ENCODE measurements at places on chromosomes 3 and 15.
A peak's percentile ranks its signal among the peaks of the same experiment; 100 is the strongest.

DNA sequence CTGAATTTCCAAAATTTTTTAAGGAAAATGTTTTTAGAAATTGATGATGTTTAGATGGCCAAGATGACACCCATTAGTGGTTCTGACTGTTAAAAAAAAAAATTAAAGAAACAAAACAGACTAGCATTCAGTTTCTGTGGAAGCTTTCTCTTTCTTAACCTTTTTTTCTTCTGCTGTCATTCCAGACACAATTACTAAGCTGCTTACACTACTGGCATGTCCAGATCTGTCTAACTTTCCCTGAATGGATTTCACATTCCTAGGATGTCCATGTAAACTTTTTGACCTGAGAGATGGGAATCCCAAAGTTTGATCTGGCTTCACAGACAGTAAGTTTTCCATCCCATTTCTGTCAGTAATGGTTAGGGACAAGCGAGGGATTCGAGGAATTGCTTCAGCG is 10.3 kb upstream of the MTMR10 start:
- DNase-seq, result no peak

DNA sequence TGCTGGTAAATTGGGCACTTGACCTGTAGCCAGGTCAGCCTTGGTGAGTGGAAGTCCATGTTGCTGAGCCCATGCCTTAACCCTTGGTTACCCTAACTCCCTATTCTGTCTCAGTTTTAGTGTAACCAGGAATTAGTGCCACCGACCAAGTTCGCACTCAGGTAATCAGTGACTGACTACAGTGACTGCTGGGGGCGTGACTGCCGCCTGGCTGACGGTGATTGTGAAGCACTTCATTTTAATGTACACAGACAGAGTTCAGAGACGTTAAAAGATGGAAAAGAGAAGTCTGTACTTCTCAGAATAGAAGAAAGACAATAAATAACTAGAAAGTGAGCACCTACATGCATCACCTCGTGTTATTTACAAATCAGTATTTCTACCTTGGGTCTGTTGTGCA is 17.3 kb downstream of the CFAP161 start:
- no peak for DNase-seq

GRCh38 chr3:183532620-183533411 is 22.7 kb downstream of the KLHL6 start:
- DNase-seq, result no peak

GRCh38 chr3:66723231-66723630 is 222.4 kb upstream of the LRIG1 start:
- DNase-seq, result no peak

DNA sequence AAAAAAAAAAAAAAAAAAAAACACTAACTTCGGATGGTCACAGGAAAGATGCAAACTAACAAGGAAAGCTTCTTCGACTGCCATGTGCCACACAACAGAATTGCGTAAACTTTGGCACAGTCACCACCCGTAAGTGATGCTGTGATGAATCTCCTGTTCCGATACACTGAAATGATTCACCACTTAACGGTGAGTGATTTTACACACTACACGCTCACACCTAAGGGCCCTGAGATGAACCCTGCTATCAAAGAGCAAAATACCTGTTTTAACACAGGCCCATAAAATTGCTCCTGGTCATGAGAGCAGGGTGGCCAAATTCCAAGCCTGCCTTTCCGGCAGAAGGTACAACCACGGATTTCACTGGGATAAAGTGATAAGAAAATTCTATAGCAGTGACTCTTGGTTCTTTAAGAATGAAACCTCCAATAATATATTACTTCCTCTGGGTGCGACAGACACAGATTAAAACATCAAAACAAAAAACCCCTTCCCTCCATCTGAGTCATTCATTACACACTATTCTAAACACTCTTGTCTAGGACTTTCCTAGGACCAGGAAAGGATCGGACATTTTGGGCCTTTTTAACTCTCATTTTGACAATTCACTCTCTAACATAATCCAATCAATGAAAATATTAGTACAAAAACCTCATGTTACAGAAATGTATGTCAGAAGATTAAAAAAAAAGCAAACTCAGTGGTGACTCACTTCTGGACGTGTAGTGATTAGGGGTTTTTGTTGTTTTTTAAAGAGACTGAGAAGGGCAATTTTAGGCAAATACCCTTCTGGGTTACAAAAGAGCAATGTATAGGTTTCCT is 28.3 kb downstream of the LRIG1 start:
- no peak for DNase-seq

DNA sequence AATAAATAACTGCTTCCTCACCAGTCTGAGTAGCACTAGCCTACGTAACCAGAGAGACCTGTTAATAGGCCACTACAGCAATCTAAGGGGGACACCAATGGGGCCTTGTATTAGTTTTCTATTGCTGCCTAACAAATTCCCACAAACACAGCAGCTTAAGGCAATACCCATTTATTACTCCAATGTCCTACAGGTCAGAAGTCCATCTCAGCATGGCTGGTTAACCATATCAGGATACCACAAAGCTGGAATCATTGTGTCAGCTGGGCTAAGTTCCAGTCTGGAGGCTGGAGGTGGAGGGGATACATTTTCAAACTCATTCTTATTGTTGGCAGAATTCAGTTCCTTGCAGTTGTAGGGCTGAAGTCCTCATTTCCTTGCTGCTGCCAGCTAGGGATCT is 331.9 kb downstream of the ULK4 start:
- no peak for DNase-seq

DNA sequence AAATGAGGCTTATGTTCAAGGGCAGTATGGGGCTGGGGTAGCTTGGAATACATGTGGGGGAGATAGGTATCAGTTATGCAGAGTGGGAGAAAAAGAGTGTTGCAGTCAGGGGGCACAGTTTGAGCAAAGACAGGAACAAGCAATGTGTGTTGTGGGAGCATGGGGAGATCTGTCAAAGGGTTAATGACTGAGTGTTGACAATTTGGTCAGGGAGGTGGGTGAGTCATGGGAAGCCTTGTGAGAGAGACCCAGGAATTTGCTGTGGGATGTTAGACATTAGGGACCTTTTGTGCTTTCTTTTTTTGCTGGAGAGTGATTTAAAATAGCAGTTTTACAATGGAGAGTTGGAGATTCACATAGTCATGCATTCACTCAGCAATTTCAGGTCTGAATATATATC is 221.6 kb upstream of the NR2E3 start:
- no peak for DNase-seq

DNA sequence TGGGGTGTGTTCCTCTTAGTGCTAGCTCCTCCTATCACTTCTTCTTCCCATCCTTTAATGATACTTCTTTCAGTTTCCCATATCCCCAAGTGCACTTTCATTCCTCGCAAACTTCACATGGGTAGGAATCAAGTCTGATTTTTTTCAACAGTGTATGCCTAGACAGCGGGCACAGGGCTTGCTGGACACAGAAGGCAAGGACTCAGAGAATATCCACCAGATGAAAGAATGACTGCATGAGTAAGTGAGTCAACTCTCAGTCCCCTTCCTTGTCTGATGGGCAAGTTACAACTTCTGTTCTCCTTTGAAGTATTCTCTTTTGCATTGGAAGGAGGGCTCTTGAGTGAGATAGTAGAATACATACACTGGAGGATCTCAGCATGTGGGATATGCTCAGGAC is 3.1 kb upstream of the SQOR start:
- DNase-seq, result no peak

DNA sequence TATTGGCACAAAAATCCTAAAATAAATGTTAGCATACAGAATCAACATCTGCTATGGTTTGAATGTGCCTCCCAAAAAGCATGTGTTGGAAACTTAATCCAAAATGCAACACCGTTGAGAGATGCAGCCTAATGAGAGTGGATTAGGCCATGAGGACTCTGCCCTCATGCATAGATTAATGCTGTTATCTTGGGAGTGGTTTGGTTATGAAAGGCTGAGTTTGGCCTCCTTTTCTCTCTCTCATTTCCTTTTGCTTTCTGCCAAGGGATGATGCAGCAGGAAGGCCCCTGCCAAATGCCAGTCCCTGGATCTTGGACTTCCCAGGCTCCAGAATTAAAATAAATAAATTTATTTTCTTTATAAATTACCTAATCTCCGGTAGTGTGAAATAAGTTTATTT is 49.4 kb downstream of the SYNM start:
- no peak for DNase-seq

DNA sequence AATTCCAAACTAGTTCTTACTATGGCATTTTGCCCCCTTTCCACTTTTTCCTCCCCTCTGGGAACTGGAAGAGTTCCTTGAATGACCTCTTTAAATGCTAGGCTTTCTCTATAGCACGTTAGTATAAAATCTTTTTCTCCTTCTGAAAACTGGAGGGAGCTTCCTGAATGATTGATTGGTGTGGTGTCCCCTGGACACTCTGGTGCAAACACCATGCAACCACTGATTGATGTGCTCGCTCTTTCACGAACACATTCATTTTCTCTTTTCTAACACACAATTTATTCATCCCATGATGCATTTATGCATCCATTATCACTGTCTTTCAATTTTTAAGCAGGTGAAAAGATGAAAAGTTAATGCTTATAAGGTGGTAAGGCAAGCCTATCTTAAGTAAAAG is 159.1 kb upstream of the NANOGP8 start:
- no peak for DNase-seq

GRCh38 chr3:169118666-169119370 is 544.7 kb downstream of the MECOM start:
- DNase-seq, result no peak

- DNase-seq, result no peak
Observed at GRCh38 chr3:156721687-156722618, 47.6 kb downstream of the TIPARP start.

DNA sequence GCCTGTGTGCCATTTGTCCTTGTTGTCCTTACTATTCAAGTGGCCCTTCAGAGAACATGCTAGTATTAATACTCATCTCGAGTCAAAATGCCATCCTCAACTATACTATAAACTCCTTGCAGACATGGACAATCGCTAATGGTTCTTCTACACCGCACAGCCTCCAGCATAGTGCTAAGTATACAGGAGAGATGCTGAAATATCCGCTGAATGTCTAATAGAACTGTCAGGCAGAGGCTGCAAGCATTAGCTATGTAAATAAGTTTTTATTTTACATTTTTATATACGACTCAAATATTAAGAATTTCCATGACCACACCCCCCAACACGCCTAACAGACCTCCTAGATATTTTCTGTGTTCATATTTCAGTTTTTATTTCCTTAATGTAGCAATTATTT is 39.4 kb downstream of the AAGAB start:
- DNase-seq, result no peak

GRCh38 chr3:148433665-148434064 is 264.0 kb upstream of the AGTR1 start:
- DNase-seq, result no peak

- DNase-seq, result no peak
Observed at GRCh38 chr15:77831986-77832385, 199.3 kb upstream of the LINGO1 start.

DNA sequence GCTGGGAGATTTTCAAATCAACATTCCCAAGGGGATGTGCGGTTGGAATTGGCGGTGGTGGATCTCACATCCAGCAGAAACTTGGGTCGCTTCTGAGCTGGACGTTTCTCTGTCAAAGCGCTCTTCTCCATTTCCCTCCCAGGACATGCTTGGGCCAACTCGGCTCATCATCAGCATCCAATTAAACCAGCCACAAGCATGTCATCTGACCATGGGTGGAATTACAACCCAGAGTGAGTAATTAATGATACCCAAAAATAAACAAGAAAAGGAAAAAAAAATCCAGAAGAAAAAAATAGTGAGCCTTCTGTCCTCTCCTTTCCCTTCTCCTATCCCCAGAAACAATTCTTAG is 111.2 kb downstream of the XXYLT1 start:
- no peak for DNase-seq

GRCh38 chr15:74200412-74200815 is 2.2 kb downstream of the STRA6 start:
- no peak for DNase-seq

GRCh38 chr3:194816748-194817591 is 131.3 kb downstream of the FAM43A start:
- no peak for DNase-seq

- DNase-seq, result no peak
Observed at GRCh38 chr15:90412356-90413194, 24.5 kb downstream of the IQGAP1 start.

DNA sequence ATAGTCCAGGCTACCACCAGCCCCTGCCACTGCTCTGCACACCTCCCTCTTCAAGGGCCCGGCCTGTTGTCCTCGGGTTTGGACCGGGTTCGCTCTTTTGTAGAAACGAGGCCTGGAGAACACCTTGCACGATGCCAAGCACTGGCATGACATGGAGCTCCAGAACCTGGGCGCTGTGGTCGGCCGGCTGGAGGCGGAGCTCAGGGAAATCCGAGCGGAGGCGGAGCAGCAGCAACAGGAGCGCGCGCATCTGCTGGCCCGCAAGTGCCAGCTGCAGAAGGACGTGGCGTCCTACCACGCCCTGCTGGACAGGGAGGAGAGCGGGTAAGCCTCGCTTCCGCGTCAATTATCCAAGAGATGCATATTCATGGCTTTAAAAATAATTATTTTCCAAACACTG is 72.4 kb downstream of the BFSP2 start:
- DNase-seq, result no peak

GRCh38 chr3:78571486-78571885 is 1196.3 kb downstream of the ROBO1 start:
- DNase-seq, result no peak

DNA sequence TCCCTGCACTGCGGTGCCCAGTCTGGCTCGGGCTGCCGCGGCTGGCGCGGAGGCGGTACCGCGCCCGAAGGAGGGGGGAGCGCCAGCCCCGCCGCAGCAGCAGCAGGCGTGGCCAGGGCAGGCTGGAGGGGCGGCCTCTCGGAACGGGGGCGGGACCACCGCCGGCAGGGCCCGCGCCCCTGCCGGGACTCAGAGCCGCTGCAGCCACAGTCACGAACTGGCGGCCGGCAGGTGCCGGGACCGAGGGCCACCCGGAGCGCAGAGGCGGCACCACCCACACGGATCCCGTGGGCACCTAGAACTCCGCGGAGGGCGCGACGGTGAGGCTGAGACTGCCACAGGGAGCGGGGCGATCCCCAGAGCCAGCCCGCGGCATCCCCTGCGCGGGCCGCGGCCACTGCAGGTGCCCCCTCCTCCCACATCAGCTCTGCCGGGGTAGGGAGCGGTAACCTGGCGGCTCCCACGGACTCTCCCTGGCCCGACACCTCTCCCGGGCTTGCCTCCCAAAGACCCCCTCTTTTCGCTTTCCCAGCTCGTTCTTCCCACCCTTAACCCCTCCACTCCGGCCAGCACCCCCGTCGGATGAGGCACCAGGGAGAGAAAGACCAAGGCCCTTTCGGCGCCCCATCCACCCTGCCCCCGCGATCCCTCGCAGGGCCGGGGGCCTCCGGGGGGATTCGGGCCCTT is at the start of gene VWA5B2:
TSS of gene VWA5B2 (plus strand) at position 192 of the 687 bp plus-strand sequence. CDS start 944 bp downstream, outside the sequence.
- DNase-seq, result peak; percentile 50

GRCh38 chr3:171797873-171798272 is 12.4 kb downstream of the PLD1 start:
- DNase-seq, result no peak

- no peak for DNase-seq
Observed at GRCh38 chr15:82951472-82952157, 905 bp downstream of the HOMER2 start.

DNA sequence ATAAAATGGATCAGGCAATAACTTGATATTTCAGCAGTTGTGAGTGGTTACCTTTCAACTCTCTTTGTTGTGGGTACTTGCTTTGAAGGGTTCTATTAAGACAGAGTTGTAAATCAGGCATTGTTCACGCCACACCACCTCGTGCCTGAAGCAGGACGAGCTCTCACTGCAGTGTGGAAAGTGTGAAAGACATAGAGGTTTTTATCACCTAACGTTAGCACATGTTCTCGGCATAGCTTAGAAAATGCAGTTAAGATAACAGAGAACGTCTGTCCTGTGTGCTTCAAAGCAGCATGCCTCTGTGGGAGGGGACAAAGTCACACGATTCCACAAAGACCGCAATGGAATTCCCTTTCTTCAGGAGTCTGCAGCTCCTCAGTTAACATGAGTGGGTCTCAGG is 7.8 kb downstream of the ADAMTS17 start:
- no peak for DNase-seq
